CD8-positive, alpha-beta memory T cell (primary cell): ENCODE measurements at places on chromosomes 13 and 19. TPM values are rescaled to one million over a fixed set of nuclear protein-coding genes. Genes with fewer than 3 reads are reported as not detected.

GRCh38 chr13:106377931-106378662 lies 157.4 kb downstream of the EFNB2 start:
- DNase-seq: no peak

GRCh38 chr19:45191375-45191774 lies 12.8 kb downstream of the BLOC1S3 start:
- DNase-seq: no peak

DNA sequence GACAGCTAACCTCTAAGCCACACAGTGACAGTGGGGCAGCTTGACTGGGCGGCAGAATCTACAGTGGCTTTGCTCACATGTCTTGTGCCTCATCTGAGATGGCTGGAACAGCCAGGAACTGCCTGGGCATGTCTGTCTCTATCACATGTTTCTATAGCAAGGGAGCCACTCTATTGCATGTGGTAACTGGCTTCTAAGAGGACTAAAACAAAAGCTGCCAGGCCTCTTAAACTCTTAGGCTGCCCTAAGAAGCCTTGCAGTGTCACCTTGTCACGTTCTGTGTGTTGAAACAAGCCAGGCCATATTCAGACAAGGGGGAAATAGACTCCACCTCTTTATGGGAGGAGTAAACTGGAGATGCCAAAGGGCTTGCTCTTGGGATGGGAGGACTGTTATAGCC lies 122.9 kb upstream of the MAB21L1 start:
- DNase-seq: no peak

GRCh38 chr19:47658431-47659348 lies 49.8 kb downstream of the BICRA start:
- no peak for DNase-seq

- no peak for DNase-seq
Measured at GRCh38 chr19:45419396-45419795, 4.3 kb downstream of the ERCC1 start.

DNA sequence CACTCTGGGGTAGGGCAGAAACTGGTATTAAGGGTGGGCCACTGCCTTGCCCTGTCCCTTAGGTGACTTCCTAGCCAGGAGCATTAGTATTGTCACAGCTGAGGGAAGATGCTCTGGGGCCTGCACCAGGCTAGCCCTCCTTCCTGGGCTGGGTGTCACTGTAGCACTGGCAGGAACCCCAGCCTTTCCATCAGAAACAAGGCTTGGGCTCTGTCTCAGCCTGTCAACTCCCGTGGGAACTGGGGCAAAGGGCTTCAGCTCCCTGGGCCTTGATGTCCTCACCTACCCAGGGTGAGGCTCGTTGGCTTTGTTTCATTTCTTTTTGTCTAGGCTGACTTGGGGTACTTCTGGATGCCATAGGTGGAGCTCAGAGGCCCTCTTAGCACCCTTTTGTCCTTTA lies 18.0 kb downstream of the PAF1 start:
- no peak for DNase-seq

GRCh38 chr13:40190641-40191100 lies 475.8 kb downstream of the FOXO1 start:
- DNase-seq: peak; percentile 42

- no peak for DNase-seq
Measured at GRCh38 chr13:80555796-80556678, 215.1 kb upstream of the SPRY2 start.

- no peak for DNase-seq
Measured at GRCh38 chr13:85333506-85334020, 465.7 kb downstream of the SLITRK6 start.

DNA sequence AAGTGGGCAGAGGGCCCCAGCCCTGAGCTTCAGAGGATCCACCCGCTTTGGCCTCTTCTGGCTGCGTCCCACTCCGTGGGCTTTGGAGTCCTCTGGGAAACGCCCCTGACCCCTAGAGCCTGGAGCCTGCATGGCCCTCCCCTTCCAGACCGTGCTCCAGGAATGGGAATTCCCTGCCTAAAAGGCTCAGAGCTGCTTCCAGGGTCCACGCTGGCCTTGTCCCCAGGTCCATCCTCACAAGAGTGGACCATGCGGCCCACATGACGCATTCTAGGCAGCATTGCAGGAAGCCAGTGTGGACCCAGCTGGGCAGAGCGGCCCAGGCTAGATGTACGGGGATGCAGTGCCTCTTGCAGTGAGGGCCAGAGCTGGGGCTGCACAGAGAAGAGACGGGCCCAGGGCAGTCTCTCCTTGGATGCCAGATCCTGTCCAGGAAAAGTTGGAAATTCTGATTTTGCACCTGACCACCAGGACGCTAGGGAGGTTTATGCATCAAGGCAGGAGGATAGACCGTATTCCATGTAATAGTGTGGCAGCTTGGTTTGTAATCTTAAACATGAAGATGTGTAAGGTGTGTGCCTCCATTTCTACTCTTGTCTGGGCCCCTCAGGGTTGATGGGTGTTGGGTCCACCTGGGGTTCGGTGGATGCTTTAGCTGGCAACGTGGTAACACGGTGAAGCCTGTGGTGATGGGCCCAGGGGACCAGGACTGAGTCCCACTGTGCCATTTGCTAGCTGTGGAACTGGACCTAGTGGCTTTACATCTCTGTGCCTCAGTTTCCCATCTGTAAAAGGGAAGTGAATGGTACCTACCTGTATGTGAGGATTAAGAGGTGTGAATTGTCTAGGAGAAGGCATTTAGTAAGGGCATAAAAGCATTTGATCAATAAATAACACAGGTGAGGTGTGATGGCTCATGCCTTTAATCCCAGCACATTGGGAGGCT lies 14.8 kb upstream of the FXYD3 start:
- no peak for DNase-seq

- DNase-seq: no peak
Measured at GRCh38 chr19:47769534-47769933, 9.0 kb upstream of the SELENOW start.

GRCh38 chr13:22665506-22665905 lies 515.3 kb upstream of the SGCG start:
- DNase-seq: no peak

GRCh38 chr13:52936806-52937205 lies 88.4 kb upstream of the PCDH8 start:
- no peak for DNase-seq

DNA sequence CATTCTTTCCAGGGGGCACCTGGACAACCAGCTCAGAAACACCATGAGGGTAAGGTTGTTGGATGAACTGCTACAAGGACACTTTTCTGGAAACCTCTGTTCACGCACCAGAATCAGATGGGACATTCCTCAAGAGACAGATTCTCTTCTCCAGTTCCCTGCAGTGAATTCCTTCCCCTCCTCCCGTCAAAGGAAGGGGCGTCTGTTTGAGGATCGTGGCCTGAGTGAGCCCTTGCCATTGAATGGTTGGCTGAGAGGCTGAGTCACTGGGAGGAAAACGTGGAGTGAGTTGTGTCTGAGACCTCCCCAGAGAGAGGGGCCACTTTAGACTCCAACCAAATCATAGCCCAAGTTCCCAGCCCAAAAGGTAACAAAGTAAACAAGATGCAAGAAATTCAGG lies 79.4 kb upstream of the ZNF507 start:
- DNase-seq: no peak

- no peak for DNase-seq
Measured at GRCh38 chr13:27334774-27335435, 64.3 kb downstream of the RASL11A start.

DNA sequence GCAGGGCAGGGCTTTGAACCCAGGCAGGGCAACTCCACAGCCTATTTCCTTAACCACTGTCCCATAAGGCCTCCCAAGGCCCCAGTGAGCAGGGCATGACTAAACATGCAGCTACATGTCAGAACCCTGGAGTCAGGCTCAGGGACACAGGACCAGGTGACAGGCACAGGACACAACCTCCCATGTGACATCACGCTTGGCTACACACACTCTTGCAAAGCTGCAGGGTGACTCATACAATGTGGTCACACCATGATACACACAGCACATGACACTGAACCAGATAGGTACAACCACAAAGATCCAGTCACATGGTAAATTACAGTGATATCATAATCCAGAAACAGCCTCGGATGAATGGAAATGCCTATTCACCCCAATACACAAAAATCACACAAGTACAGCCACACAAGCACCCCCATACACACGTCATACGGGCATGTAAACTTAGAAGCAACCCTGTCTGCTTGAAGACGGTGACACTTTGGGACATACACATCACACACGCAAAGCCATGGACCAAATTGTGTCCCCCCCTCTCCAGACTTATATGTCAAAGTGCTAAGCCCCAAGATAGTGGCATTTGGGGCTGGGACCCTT lies 14.5 kb downstream of the KLK4 start:
- DNase-seq: no peak

DNA sequence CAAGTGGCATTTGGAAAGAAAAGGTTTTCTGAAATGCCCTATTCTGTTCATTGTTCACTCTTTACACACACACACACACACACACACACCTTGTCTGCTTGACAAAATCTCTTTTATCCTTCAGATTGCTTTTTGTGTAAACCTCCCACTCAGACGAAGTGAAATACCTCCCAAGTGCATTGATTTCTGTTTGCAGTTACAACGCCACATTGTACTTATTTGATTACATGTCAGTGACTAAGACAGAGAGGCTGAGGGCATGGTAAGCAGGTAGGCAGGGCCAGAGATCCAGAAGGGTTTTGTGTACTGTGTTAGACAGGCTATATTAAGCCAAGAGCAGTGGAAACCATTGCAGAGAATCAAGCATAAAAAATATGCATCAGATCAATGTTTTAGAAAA lies 561.8 kb downstream of the GPC6 start:
- no peak for DNase-seq

DNA sequence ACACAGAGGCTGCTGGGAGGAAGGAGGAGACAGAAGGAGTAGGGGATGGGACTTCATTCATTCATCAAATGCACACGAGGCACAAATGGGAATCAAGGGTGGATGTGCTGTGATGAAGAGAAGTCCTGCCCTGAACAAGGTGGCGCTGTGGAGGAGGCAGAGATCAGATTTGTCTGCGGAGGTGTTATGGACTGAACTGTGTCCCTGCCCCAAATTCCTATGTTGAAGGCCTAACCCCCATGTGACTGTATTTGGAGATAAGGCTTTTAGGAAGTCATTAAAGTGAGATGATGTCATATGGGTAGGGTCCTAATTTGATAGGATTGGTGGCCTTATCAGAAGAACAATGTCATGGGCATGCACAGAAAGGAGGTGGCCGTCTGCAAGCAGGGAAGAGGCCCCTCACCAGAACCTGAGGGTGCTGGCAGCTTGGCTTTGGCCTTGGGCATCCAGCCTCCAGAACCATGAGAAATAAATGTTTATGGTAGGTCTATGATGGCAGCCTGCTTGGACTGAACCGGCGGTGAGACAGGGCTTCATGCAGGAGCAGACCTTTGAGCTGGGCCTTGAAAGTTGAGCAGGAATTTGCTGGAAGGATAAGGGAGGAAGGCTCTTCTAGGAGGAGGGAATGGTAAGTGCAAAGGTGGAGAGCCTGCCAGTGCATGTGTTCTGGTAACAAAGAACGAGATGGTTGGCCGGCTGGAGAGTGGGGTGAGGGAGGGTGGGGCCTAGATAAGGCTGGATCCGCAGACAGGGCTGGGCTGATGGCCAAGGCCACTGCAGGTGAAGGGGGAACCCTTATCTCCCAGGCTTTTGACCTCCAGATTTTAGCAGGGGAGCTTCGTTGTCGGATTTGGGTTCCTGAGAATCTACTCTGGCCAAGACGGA lies 2.7 kb upstream of the CEBPA start:
- DNase-seq: no peak

- no peak for DNase-seq
Measured at GRCh38 chr13:44974056-44974793, 15.0 kb downstream of the NUFIP1 start.

GRCh38 chr19:40234429-40235237 lies 8.1 kb upstream of the CCNP start:
- no peak for DNase-seq

- DNase-seq: no peak
Measured at GRCh38 chr13:38340624-38341023, 9.0 kb upstream of the UFM1 start.

DNA sequence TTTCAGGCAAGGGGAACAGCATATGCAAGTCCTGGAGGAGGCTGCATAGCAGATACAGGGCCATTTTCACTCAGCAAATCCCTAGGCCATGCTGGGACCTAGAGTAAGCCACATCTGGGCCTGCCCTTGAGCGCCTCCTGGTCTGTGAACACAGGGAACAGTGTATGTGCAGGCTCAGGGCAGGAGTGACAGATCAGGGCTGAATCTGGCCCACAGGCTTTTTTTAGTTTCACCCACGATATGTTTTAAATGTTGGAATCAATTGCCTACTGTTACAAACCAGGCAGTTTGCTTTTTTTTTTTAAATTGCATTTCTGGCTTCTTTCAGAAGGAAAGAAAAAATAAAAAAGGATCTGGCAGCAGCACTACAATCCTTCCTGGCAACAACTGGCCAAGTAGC lies 1.5 kb upstream of the TMEM145 start:
- no peak for DNase-seq

- no peak for DNase-seq
Measured at GRCh38 chr13:30898678-30899241, 7.3 kb upstream of the MEDAG start.

GRCh38 chr13:48068952-48069351 lies 26.0 kb downstream of the MED4 start:
- DNase-seq: no peak

GRCh38 chr13:22102271-22102670 lies 431.4 kb downstream of the FGF9 start:
- no peak for DNase-seq

DNA sequence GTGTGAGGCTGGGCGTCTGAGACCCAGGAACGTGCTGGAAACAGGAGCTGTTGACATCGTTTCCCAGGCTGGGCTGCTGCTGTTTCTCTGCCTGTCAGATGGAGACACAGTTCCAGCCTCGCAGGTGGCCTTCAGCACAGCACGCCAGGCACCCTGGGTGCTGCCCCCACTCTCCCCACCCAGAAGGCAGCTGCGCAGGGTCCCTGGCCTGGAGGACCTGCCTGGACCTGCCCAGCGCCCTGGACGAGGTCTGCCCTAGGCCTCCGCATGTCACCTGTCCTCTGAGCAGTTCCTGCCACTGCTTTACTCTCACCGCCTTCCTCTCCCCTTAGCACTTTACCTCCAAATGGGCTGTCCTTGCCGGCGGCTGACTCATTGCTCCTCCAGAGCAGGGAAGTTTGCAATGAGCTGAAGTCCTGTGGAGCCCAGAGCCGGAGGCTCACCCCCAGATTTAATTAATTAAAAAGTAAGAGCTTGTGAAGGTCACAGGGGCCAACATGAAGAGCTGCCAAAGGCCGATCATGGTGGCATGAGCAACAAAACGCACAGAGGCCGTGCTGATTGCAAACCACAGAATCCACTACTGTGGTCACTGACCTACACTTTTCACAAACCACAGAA lies 32.2 kb downstream of the C13orf46 start:
- DNase-seq: no peak

Gene KLK14
- 0.31 TPM for total RNA-seq

Gene KLK10
- not detected for total RNA-seq

Gene RGCC
- 110 TPM for total RNA-seq

Gene IL11
- 0.27 TPM for total RNA-seq

Gene CCDC169
- total RNA-seq: not detected

Gene FBL
- total RNA-seq: 661 TPM

Gene ZNF433
- total RNA-seq: 0.35 TPM

Gene SKA3
- total RNA-seq: 33.3 TPM

Gene SIPA1L3
- total RNA-seq: 14.8 TPM

Gene CXCL17
- not detected for total RNA-seq

Gene CYP2A6
- total RNA-seq: not detected

Gene PROZ
- not detected for total RNA-seq

Gene KIR2DL1
- total RNA-seq: not detected

Gene PCDH8
- not detected for total RNA-seq
